ENCODE measurements at places on chromosomes 3 and 15.
A peak's percentile ranks its signal among the peaks of the same experiment; 100 is the strongest.

DNA sequence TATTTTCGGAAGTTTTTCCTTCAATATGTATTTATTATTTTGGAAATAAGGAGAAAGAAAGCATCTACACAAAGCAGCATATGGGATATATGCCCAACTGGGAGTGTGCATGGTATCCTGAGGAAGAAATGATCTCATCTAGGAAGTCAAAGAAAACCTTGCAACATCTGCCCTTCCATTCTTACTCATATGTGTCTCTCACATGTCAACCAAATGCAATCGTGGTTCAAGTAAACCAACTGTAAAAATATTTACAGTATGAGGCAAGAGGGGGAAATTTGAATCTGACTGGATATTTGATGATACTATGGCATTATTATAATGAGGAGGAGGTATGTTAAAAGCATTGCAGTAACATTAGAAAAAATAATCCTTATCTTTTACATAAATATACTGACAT lies 3.2 kb upstream of the SCG3 start:
- no peak for DNase-seq

DNA sequence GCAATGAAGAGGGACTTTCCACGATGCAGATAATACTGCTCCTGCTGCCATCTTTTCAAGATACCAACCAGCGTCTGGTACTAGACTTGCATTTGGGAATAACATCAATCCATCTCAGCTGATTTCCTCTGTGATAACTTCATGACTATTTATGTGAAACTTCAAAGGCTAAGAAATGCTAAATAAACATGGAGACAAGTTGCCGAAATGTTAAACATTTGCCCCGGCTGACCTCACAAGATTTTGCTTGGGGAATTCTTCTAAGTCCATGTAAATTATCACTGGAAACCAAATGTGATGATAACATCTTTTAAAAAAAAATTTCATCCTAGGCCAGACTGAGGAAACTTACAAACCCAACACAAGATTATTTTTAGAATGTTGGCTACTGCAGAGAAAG lies 185.8 kb upstream of the PRICKLE2 start:
- no peak for DNase-seq

DNA sequence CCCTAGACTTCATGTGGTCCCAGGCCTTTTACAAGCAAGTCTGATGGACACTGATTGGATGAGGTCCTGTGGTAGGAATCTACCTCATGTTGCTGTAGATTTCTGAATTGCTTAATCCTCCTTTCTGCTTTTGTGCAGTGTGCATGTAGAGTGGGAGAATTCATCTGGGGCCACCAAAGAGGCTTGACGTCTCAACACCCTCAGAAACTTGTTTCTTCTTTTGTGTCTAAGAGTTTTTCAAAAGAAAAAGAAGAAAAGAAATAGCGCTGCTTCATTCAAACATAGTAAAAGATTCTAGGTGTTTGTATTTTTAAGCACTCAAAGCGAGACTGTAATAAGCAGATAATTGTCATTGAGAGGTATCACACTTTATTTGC lies 46.2 kb downstream of the NR1D2 start:
- DNase-seq: no peak

DNA sequence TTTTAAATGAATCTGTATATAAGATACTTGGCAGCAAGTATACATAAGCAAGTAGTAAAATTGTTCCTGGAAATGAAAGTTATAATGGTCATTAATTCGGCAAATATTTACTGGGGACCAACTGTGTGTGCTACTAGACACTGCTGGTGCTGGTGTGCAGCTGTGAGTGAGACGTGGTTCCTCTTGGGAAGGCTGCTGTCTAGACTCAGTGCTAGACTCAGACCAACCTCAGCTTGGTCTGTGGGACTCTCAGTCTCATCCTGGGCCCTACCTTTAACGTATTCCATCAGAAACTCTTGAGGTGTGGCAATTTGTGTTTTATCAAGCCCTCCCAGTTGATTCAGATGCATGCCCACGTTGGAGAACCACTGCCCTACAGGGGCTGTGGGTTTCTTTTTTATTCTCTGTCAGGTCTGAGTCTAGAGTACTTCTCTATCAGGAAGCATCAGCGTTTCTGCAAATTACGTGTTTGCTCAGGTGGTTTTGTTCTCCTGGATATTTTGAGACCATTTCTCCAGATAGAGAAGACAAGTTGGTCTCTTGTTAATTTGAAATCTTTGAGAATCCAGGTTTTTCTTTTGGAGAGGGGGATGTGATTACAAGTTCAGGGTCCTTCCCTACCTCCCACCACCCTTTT lies 6.8 kb downstream of the TLNRD1 start:
- DNase-seq: no peak

- DNase-seq: no peak
Measured at GRCh38 chr3:16462679-16463078, 50.8 kb downstream of the RFTN1 start.

- DNase-seq: peak; percentile 10
Measured at GRCh38 chr3:177703788-177704187, 506.5 kb upstream of the TBL1XR1 start.

DNA sequence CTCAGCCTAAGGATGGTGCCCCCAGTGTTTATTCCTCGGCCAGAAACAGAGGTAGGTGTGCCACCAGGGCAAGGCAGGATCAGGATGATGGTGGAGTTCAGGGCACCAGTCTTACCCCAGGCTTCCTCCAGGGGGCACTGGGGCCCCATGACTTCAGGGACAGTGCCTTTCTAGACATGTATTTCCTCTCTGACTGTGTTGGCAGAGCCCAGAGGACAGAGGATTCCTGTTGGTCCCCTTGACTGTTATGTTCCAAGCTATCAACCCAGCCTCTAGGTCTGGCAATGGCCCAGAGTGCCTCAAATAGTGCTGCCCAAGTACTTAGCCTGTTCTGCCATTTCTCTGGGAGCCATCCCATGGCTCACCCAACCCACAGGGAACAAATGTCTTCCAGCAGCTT lies 2.8 kb downstream of the HEMK1 start:
- peak; percentile 35 for DNase-seq

DNA sequence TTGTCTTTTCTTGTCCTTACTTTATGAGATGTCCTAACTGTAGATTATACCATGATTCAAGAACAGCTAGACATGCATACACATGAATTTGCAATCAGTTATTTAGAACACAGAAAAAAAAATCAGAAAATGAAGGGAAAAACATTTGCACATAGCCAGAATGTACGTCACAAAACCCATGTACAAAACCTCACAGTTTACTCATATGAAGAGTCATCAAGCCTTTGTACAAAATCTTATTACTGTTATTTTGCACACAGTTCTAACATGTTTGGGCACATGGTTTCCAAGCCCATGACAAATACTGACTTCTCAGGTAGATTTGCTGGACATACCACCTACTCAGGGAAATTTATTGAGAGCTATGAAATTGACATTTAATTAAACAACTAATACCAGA lies 48.2 kb downstream of the MAP3K13 start:
- DNase-seq: peak; percentile 13

GRCh38 chr15:59611276-59612260 lies at the start of gene GCNT3:
Gene GCNT3, plus strand, starts transcription at chr15:59611783. Its CDS starts 6,456 bp downstream, at chr15:59618239.
- peak; percentile 34 for DNase-seq

GRCh38 chr3:71225951-71226564 lies 357.5 kb downstream of the FOXP1 start:
- no peak for DNase-seq

DNA sequence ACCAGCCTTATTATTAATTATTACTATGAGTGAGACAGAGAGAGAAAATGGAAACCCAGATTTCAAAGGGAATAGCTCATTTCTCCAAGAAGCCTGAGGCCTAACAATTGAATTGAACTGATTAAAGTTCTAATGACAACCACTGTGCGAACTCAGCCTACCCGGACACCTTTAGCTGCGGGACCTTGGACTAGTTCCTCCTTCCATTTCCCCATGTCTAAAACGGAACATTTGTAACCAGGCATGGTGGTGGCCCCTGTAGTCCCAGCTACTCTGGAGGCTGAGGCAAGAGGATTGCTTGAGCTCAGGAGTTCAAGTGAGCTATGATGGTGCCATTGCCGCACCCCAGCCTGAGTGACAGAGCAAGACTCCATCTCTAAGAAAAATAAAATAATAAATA lies 16.4 kb upstream of the RTP2 start:
- DNase-seq: no peak

DNA sequence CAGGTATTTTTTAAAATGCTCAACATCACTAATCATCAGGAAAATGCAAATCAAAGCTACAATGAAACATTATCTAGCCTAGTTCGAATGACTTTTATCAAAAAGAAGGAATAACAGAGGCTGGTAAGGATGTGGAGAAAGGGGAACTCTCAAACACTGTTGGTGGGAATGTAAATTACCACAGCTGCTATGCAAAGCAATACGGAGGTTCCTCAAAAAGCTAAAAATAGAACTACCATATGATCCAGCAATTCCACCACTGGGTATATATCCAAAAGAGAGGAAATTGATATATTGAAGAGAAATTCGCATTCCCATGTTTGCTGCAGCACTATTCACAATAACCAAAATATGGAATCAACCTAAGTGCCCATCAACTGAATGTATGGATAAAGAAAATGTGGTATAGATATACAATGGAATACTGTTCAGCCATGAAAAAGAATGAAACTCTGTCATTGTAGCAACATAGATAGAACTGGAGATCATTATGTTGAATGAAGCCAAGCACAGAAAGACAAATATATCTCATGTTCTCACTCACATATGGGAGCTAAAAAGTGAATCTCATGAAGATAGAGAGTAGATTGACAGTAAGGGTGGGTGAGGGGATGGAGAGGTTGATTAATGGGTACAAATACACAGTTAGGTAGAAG lies 19.7 kb upstream of the CLN6 start:
- DNase-seq: no peak

- DNase-seq: no peak
Measured at GRCh38 chr3:105835606-105836005, 33.2 kb downstream of the CBLB start.

- DNase-seq: no peak
Measured at GRCh38 chr3:55923207-55923606, 436.1 kb upstream of the WNT5A start.

DNA sequence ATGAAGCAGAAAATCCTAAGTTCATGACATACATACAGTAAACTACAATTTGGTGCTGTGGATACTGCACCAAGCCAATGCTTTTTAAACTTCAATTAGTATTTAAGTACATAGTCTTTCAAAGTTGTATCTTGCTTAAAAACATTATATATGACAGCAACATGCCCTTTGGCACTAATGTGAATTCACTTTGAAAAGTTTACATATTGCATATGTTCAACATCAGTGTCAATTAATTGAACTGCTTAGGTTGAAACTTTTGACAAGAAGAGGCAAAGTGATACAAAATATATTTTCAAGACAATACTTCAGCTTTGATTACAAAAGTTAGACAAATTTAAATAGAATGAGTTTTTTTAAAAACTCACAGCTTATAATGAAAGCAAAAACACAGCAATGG lies 119.4 kb upstream of the ROBO2 start:
- no peak for DNase-seq

DNA sequence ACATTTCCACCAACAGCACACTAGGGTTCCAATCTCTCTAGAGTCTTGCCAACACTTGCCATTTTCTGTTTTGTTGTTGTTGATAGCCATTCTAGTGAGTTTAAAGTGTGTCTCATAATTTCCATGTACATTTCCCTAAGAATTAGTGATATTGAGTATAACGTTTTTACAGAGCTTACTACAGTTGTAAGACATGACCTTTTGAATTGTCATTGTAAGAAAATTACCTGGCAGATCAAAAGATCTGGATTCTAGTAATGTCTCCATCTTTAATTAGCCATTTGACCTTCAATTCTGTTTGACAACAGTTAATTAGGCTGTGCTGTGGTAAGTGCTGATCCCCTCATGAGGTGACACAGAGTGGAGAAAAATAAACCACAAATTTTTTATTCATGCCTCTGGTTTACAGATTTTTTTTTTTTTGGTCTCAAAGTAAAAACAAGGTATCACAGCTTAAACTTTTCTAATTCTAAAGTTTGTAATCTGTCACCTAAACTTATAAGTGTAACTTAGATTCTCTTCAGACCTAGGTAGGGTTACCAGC lies 20.9 kb downstream of the MCTP2 start:
- no peak for DNase-seq

DNA sequence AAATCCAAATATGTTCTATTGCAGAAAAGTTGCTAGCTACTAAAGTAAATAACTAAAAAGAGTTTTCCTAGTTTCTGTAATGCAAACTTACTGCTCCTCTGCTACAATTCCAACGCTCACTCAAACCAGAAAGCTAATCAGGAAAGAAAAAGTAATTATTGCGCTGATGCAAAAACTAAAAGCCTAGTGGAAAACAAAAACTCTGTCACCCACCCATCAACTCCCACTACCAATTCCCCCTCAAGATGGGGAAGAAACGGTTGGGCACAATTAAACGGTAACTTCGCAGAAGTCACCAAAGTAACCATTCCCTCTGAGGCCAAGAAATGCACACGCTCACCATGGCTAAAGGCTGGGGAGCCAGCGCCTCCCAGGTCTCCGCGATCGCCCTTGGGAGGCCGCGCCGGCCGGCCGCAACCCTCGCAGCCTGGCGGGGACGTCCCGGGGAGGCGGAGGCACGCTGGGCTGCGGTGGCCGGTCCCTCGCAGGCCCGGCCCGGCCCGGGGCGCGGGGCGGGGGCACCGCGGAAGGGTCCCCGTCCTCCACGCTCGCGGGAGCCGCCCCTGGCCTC lies 684 bp downstream of the SLTM start:
- DNase-seq: peak; percentile 33

- DNase-seq: peak; percentile 92
Measured at GRCh38 chr3:185658504-185658912, 72.4 kb downstream of the SENP2 start.

DNA sequence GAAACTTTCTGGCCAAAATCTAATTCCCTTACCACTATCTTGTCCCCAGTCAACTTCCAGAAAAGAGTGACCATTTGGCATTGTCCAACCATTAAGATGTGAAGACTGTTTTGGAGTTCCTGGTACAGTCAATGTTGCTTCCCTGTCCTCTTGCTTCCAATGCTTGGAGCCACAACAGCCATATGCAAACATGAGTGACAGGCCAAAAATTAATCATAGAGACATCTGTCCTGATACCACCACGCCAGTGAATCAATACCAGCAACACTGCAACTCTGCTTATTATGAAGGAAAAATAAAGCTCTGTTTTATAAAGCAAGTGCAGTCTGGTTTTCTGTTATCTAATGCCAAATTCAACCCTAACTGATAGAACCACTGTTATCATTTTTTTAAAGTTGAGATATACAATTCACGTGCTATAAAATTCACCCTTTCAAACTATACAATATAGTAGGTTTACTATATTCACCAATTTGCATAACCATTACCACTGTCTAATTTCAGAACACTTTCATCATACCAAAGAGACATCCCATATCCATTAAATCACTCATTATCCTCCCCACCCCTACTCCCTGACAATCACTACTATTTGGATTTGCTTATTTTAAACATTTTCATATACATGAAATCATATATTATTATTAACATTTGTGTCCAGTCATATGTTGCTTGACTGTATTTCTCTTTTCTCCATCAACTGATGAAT lies 76.9 kb downstream of the STAG1 start:
- no peak for DNase-seq

- no peak for DNase-seq
Measured at GRCh38 chr15:55197362-55197705, 593 bp upstream of the RSL24D1 start.

Measured in RWPE1 (cell line).